Stimulated activated CD4-positive, alpha-beta T cell treated with anti-CD3 and anti-CD28 coated beads, Interleukin-2, amount 100 ng/mL, for 24 hours (primary cell): ENCODE measurements at places on chromosomes 7 and 10.

- no peak for DNase-seq
Measured at GRCh38 chr10:24193330-24193729, 15.6 kb upstream of the KIAA1217 start.

DNA sequence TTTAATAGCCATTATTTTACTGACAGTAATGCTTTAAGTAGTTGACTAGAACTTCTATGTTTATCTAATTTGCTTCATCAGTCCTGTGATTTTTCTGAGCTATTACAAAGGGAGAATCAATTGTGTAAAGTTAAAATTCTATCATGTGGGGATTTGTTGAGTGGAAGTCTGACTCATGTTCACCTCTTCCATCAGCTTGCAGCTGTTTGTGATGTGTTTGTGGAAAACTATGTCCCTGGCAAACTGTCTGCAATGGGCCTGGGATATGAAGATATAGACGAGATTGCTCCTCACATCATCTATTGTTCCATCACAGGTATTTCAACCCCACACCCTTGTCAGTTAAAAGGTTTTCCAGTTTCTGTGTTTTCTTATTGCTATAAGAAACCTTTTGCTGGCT, 59.9 kb downstream of the SUGCT start:
- DNase-seq: no peak

GRCh38 chr7:8436965-8437364, 3.6 kb downstream of the NXPH1 start:
- DNase-seq: peak; percentile 32

DNA sequence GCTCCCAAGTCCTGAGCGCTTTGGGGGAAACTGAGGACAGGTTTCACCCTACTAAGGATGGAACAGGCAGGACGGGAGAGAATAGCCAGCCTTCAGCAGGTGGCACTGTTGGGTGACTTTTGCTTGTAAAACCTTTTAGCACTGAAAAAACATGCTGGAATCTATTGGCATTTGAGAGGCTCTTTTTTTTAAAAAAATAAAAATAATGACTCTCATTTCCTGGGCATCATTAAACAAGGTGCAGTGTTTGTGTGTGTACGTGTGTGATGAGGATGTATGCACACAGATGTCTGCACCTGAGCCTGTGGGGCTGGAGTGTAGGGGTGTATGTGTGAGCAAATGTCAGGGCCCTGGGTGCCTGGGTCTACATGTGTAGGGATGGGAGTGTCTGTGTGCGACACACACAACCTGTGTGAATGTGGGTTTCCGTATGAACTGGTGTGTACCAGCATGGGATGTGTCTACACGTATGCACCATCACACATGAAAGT, 177.9 kb downstream of the RPS24 start:
- DNase-seq: no peak

- no peak for DNase-seq
Measured at GRCh38 chr10:70751991-70752390, 33.2 kb downstream of the TBATA start.

- DNase-seq: no peak
Measured at GRCh38 chr10:95303950-95304349, 13.1 kb upstream of the PDLIM1 start.

GRCh38 chr10:59829024-59829423, 75.8 kb upstream of the MRLN start:
- DNase-seq: no peak

DNA sequence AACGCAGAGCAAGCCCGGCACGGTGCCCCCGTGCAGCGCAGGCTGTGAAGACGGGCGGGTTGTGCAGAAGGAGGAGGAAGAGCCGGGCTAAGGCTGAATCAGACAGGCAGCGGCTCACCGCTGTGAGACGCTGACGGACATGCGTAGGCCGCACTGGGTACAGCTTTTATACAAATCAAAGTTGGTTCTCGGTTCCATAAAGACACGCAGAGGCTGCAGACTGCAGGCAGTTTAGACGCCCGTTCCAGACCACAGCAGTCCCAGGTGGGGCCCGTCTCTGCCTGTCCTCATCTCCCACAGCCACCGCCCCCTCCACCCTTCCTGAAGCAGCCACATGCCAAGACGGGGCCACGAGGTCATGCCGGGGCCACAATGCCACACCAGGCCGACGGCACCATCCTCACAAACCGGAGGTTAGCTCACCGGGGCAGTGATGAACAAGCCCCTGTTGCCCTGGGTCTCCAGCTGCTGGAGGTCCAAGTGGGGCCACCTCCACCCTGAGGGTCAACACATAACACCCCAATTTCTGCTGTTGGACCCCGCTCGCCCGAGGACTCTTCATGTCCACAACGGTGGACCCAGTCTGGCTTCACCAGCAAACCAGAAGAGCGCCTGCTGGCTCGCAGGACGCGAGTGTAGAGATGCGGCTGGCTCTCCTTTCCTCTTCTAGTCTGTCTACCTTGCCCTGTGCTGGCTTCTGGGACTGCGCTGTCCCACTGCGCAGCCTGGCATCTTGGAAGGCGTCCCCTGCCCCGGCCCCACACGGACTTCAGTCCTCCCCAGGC, 227.2 kb downstream of the ELFN1 start:
- no peak for DNase-seq

- DNase-seq: no peak
Measured at GRCh38 chr10:3711918-3712317, 73.1 kb downstream of the KLF6 start.

DNA sequence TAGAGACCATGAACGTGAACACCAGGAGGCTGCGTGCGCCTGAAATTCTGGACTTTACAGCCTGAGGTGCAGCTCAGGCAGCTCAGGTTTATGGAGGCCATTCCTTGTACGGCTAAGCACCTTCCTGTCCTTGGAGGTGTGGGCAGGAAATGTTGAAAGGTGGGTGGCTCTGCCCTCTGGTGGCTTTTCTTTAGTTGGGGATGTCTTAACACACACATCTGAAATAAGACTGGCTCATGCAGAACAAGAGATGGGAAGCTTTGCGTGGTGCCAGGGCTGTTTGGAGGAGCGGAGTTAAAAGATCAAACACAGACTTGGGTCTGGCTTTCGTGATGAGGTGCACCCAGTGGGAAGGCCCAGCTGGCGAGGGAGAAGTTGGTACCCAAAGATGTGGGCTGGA, 64.1 kb downstream of the DOCK1 start:
- no peak for DNase-seq

- no peak for DNase-seq
Measured at GRCh38 chr10:44281089-44281613, 103.7 kb downstream of the CXCL12 start.

DNA sequence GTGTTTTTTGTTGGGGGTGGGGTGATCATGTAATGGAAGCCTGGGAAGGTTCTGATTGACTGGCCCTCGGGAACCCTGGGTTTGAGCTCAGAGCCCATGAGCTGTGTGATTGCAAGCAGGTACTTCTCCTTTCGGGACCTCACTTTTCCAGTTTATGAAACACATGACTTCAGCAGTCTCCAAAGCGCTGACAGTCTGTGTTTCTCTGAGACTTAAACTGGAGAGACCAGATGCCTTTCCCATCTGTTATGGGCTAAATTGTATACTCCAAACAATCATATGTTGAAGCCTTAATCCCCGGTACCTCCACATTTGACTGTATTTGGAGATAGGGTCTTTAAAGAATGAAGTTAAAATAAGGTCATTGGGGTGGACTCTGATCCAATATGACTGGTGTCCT, 493.6 kb downstream of the GALNT17 start:
- DNase-seq: no peak

- DNase-seq: peak; percentile 33
Measured at GRCh38 chr10:69901628-69902505, 100.2 kb downstream of the COL13A1 start.

- DNase-seq: no peak
Measured at GRCh38 chr7:156950381-156950858, 908 bp downstream of the NOM1 start.

DNA sequence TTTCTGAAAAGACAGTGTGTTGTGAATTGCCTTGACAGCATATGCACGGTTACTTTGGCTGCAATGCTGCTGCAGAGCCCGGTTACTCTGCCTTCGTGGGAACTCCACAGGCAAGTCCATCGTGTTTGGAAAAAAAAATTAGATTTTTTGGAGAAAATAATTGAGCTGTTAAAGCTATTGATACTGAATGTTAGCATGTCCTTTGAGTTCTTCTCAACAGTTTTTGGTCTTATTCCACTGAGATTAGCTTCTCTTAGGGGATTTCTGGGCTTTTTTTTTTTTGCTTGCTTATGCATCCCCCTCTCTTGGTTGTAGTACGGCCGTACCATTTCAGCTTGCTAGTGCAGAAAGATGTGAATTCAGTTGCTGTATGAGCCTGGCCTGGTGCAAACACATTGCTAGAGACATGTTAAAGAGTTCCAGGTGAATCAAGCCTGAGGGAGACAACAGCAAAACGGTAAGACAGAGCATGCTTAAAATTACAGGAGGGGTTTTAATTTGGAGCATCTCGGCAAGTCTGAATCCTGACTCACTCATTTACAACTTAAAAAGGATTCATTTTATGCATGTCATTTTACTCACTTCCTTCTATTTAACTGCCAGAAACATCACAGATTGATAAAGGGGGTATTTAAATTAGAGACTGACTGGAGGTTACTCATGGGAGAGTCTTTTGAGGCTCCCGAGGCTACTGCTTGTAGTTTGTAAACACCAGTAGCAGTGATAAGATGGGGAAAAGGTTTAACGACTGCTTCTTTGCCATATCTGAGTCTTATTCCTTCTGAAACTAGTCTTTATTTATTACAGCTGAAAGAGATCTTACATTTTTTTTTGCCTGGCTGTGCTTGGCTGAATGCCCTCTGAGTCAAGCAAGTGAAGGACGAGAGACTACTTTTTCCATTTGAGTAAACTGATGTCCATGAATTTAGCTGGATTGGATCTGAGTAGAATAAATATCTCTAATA, 113.7 kb downstream of the CDK14 start:
- no peak for DNase-seq

- DNase-seq: peak; percentile 41
Measured at GRCh38 chr7:158828133-158829020, 932 bp downstream of the ESYT2 start.

DNA sequence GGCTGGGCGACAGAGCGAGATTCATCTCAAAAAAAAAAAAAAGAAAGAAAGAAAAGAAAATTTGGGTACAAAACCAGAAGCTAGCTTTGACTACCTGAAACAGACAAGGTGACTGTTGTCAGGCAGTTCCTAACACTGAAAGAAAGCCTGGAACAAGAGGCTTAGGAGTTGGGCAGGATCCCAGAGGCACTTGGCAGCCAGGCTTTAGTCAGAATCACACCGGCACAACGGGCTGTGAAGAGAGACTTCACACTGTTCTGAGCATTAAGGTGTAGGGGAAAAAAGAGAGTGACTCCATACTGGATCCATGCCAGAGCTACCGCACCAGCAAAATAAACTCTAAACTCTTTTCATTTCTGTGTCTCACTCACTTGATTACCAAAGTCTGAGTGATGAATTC, 130.8 kb downstream of the ZNF467 start:
- no peak for DNase-seq

GRCh38 chr7:112047421-112047820, 158.8 kb downstream of the DOCK4 start:
- no peak for DNase-seq
